ENCODE measurements at places on chromosomes 7 and 10.

DNA sequence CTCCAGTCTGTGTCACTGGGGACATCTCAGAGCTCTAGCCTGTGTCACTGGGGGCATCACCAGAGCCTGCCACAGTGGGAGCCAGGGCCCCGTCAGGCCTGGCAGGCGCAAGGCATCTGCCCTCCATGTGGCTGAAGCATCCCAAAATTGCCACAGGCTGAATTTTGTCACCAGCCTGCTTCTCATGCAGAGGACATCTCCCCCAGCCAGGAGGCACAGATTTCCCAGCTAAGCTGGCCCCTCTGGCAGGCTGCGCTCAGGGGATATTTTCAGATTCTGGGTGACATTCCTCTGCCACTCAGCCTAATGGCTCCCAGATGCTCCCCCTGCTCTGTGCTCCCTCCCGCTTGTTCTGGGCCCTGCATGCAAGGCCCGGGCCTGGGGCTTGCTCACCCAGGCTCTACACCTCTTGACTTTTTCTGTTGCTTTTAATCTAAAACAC, 64.6 kb downstream of the COL13A1 start:
- no peak for DNase-seq

- no peak for DNase-seq
Measured at GRCh38 chr7:44380831-44381493, 55.6 kb upstream of the CAMK2B start.

DNA sequence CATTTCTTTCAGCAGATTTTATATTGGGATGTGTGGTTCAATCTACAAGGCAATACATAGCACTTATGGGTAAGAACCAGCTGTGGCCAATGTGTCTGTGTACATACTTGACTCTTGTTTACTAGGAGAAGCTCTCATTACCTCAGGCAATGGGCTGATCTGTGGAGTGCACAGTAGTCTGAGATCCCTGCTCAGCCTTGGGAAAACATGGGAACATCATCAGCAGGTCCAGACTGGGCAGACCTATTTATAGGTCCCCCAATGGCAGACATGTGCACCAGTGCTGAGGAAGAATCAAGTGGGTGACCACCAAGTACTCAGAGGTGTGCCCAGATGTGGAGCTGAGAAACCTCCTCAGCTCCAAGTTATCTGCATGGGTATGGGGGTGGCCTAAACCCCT, 349.7 kb downstream of the KIF20B start:
- no peak for DNase-seq

GRCh38 chr10:90047243-90047729, 345.9 kb downstream of the KIF20B start:
- no peak for DNase-seq

DNA sequence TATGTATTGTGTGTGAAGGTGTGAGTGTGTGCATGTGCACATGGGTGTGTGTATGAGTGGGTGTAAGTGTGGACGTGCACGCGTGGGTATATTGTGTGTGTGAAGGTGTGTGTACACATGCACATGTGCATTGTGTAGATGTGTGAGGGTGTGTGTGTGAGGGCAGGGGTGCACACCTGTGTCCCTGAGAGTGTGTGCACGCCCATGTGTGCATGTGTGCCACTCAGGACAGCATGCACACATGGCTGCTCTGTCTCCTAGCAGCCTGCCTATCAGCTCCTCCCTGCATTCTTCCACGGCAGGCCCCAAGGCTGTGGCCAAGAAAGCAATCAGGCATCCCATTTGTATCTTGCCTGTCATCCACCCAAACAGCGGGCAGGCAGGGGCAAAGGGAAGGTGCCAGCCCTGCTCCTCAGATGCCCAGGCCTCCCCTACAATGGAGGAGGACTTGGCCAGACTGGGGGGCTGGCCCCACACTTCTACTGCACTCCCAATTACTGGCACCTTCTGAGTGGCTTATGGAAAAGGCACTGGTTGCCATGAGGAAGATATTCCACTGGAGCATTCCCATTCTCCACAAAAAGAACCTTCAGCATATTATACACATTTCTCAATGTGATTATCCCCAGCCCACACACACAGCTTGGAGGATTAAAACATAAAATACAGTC, 380.4 kb upstream of the ZMIZ1 start:
- peak; percentile 19 for DNase-seq

DNA sequence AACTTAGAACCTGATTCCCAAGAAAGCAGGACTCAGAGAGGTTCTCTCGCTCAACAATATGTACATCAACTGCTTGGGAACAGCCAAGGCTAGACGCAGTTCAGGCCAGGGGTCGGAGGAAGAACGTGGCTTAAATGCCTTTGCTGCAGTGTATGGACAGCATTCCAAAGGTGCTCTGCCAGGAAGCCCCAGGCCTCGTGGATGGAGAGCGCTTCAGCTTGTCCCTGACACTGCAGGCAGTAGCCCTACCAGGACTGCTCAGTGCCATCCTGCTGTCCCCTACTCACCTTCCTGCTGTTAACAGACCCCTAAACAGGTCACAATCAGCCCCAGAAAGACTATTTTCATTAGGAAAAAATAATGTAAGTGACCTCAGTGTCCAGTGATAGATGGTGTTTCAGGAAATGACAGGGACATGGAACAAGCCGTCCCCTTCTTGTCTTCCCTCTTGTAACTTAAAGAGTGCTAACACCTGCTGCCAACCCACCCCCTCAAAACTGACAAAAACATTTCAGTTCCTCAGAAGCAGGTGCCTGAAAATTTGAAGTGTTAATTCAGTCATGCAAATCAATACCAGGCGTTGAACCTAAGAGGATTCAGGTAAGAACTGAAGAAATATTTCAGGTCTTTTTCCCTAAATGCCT, 16.5 kb downstream of the CREB3L2 start:
- DNase-seq: no peak

DNA sequence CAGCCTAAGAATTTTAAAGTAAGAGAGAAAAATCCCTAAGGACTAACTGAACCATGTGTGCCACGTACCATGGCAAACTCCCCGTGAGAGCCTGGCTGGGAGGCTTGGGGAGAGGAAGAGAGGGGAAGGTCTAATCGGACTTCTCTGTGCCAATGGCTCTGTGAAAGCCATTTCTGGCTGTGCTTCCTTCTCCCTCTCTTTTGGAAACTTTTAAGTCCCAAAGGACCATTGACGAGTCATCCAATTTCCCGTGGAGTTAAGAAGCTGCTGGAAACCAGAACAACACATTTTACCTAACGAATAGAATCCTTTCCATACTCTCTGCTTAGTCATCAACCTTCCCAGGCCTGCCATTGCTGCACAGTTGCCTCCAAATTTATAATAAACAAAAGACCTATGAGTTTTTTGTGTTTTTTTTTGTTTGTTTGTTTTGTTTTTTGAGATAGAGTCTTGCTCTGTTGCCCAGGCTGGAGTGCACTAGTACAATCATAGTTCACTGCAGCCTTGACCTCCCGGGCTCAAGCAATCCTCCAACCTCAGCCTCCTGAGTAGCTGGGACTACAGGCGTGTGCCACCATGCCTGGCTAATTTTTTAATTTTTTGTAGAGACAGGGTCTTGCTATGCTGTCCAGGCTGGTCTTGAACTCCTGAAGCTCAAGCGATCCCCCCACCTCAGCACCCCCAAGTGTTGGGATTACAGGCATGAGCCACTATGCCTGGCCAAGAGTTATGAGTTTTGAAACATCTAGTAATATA, 13.2 kb downstream of the LAMB1 start:
- DNase-seq: no peak

All from ACHN (cell line).